Type B pancreatic cell (in vitro differentiated cells): ENCODE measurements at places on chromosomes 2 and 18. TPM values are rescaled to one million over a fixed set of nuclear protein-coding genes. Genes with fewer than 3 reads are reported as not detected.

The WBP1 gene
- 76.7 and 121 TPM in 2 replicates for total RNA-seq

The ASB18 gene
- total RNA-seq: not detected in 2 replicates

The ZC3H6 gene
- 5.5 and 10.1 TPM in 2 replicates for total RNA-seq

The SPEG gene
- 11.5 and 49.4 TPM in 2 replicates for total RNA-seq

The CXCR1 gene
- not detected in 2 replicates for total RNA-seq

The SERPINB11 gene
- total RNA-seq: 1.3 and 1.4 TPM in 2 replicates

The DNAJC5G gene
- total RNA-seq: not detected in 2 replicates
